GM12892 (cell line): ENCODE measurements at places on chromosomes 7 and 10.

- no peak for DNase-seq
Observed at GRCh38 chr10:17851611-17852010, 42.5 kb downstream of the MRC1 start.

- no peak for DNase-seq
Observed at GRCh38 chr7:123425246-123425645, 109.1 kb downstream of the IQUB start.

DNA sequence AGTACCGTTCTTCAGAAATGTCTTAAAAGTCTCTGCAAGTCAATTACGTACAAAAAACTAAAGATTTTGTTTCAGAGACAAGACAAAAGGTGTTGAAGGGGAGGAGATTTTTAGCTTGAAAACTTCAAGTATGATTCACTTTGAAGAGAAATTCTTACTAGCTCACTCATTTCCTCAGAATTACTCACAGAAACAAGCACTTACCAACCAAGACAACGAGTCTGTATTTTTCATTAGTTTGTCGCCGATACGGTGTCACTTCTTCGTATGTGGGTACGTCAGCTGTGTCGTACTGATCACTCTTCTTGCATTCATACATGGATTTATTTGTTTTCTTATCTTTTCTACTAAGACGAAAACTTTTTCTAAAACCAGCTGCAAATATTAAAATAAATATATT lies 90.6 kb upstream of the ODAD2 start:
- no peak for DNase-seq

DNA sequence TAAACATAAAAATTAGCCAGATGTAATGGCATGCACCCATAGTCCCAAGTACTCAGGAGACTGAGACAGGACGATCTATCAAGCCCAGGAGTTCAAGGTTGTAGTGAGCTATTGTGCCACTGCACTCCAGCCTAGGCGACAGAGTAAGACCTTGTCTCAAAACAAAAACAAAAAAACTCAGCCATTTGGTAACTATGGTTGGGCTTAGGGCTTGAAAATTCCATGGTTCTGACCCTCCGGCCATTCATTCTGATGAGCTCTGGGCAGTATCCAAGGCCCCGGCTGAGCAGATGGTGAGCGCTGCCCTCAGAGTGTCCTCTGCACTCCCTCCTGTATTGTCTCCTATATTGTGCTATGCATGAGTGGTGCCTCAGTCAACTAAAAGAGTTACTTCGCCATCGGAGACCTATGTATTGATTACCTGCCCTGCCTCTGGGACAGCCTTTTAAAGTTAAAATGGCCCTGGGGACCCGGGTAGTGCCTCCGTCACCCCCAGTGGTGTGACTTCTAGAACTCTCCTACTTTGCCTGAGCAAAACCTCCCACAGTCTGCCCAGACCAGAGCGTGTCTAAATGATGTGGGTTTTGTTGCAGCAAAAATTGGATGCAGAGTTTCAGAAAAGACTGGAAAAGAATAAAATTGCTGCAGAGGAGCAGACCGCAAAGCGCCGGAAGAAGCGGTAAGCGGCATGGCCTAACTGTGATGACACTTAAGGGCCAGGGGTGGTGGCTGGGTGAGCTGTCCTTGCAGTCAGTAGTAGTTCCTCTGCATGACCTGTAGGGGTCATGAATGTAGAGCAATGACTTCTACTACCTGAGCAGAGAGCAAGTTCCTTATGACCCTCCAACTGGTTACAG lies 8.1 kb downstream of the PRKRIP1 start:
- peak; percentile 46 for DNase-seq

GRCh38 chr7:155358066-155358947 lies 60.6 kb downstream of the INSIG1 start:
- DNase-seq: no peak

GRCh38 chr10:123757853-123758252 lies 91.7 kb downstream of the GPR26 start:
- no peak for DNase-seq
